Fibroblast of the aortic adventitia (primary cell): ENCODE measurements at places on chromosomes 6 and 20. TPM values are rescaled to one million over a fixed set of nuclear protein-coding genes. Genes with fewer than 3 reads are reported as not detected.

PREP gene
- total RNA-seq, result 9.0 and 18.1 TPM in 2 replicates

RBPJL gene
- not detected in 2 replicates for total RNA-seq

C20orf141 gene
- not detected in 2 replicates for total RNA-seq

MUCL3 gene
- total RNA-seq, result under 0.01 TPM in 1 of 2 replicates, not detected in the other

MYCT1 gene
- 0.65 and 2.6 TPM in 2 replicates for total RNA-seq

POM121L2 gene
- total RNA-seq, result not detected in 2 replicates

LATS1 gene
- total RNA-seq, result 10.1 and 33.4 TPM in 2 replicates

PLEKHG1 gene
- total RNA-seq, result 1.9 and 3.7 TPM in 2 replicates
